ENCODE measurements at places on chromosomes 7 and 10. TPM values are rescaled to one million over a fixed set of nuclear protein-coding genes. Genes with fewer than 3 reads are reported as not detected.

DNA sequence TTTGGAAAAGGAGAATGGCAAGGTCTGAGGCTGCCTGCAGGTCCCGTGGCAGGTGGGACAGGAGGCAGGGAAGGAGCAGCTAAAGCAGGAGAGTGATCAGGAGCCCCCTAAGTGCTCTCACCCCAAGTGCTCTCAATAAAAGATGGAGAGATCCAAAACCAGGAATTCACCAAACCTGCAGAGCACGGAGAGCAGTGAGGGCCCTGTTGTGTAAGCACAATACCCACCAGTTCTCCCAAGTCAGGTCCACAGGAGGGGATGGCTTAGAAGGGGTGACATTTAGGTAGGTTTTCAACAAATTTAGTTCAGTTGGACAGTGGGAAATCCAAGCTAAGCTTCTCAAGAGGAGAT lies 40.8 kb downstream of the GNA12 start:
- no peak overlapping the region for H3K27ac ChIP-seq
- no peaks in the 10 kb centered on the region for H3K36me3 ChIP-seq
- DNase-seq = no peak
- H3K27me3 ChIP-seq = peaks cover 7% of the 10 kb centered on the region

- H3K4me1 ChIP-seq = peaks cover 32% of the 10 kb centered on the region
- no peak for DNase-seq
- H3K36me3 ChIP-seq = no peaks in the 10 kb centered on the region
- no peak overlapping the region for H3K27ac ChIP-seq
Observed at GRCh38 chr7:101171442-101171837, 6.1 kb upstream of the VGF start.

The MYOZ1 gene
- not detected for polyA plus RNA-seq

DNA sequence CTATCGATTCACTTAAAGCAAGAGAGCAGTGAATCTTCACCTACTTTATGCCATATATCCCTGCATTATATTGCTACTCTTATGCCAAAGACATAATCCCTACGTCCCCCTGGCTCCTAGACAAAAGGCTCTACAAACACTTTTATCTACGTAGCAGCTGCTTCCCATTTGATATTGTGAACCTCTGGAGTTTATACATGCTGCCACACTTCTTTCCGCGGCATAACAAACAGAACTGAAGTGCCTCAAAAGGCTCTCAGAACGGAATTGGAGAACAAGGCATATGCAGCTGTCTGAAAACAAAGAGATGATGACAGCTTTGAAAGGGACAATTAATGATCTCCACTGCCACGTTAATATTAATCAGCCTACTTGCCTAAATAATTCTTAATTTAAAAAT lies 985.6 kb upstream of the LRRN3 start:
- H3K4me1 ChIP-seq = no peaks in the 10 kb centered on the region
- H3K27ac ChIP-seq = no peak overlapping the region

GRCh38 chr7:106045139-106045538 lies 67.0 kb downstream of the SYPL1 start:
- no peaks in the 10 kb centered on the region for H3K36me3 ChIP-seq
- peaks cover 14% of the 10 kb centered on the region for H3K27me3 ChIP-seq
- no peak for DNase-seq
- H3K4me3 ChIP-seq = no peak overlapping the region

The C7orf25 gene
- polyA plus RNA-seq = 17.7 TPM

The CLDN4 gene
- polyA plus RNA-seq = not detected

The MAD1L1 gene
- polyA plus RNA-seq = 166 TPM

DNA sequence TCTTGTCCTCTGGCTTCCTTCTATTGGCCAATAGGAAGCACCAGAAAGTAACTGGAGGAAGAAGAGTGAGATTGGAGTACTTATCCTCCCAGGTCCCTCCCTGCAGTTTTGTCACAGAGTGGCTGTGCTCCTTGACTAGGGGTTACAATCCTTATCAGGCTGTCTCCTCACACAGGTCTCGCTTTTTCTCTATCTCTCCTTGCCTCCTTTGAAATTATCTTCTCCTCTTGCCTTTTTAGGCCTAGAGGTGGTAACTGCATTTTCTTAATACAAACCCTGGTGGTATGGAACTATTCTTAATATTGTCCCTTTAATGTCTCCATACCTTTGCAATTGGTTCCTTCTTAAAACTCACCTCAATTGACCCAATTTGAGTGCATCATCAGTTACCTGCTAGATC lies 2.7 kb downstream of the PRSS37 start:
- no peak for DNase-seq
- no peak overlapping the region for H3K4me3 ChIP-seq
- no peaks in the 10 kb centered on the region for H3K4me1 ChIP-seq
- no peaks in the 10 kb centered on the region for H3K36me3 ChIP-seq
- H3K27ac ChIP-seq = no peak overlapping the region

GRCh38 chr7:95246831-95247370 lies 77.4 kb downstream of the PON1 start:
- peak; percentile 14 for DNase-seq
- no peak overlapping the region for H3K4me3 ChIP-seq
- no peaks in the 10 kb centered on the region for H3K36me3 ChIP-seq
- H3K4me1 ChIP-seq = peaks cover 8% of the 10 kb centered on the region
- H3K27ac ChIP-seq = no peak overlapping the region

The C7orf33 gene
- polyA plus RNA-seq = not detected

The CREB5 gene
- not detected for polyA plus RNA-seq

The GJD4 gene
- polyA plus RNA-seq = not detected

- no peaks in the 10 kb centered on the region for H3K36me3 ChIP-seq
- H3K27me3 ChIP-seq = peaks cover 2% of the 10 kb centered on the region
- H3K4me3 ChIP-seq = no peak overlapping the region
- H3K27ac ChIP-seq = no peak overlapping the region
- DNase-seq = no peak
- no peaks in the 10 kb centered on the region for H3K4me1 ChIP-seq
Observed at GRCh38 chr10:64576497-64576896, 1055.3 kb downstream of the REEP3 start.

GRCh38 chr10:113021268-113022040 lies 71.4 kb downstream of the TCF7L2 start:
- H3K4me3 ChIP-seq = no peak overlapping the region
- H3K27ac ChIP-seq = no peak overlapping the region
- DNase-seq = no peak
- no peaks in the 10 kb centered on the region for H3K36me3 ChIP-seq
- no peaks in the 10 kb centered on the region for H3K4me1 ChIP-seq

DNA sequence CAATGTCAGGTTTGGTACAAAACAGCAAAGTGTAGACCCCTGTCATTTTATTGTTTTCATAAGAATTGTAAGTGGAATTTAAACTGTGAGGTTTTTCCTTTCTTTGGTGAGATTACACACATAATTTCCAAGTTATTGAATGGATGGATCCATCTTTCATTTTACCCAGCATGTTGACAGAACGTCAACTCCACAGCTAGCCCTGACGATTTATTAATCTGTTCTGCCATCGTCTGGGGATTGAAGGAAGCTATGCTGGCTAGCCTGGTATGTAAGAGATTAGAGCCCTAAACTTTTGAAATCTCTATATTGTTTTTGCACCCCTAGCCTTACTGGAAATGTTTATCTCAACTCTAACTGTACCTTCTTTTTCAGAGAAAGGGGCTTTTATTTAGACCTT lies 8.6 kb downstream of the WNT16 start:
- no peak overlapping the region for H3K4me3 ChIP-seq
- H3K4me1 ChIP-seq = peaks cover 10% of the 10 kb centered on the region
- no peak for DNase-seq

- no peak for DNase-seq
- H3K4me1 ChIP-seq = no peaks in the 10 kb centered on the region
- H3K36me3 ChIP-seq = peaks cover 14% of the 10 kb centered on the region
- H3K27ac ChIP-seq = no peak overlapping the region
- H3K27me3 ChIP-seq = no peaks in the 10 kb centered on the region
Observed at GRCh38 chr7:21912305-21912704, 33.4 kb downstream of the CDCA7L start.

DNA sequence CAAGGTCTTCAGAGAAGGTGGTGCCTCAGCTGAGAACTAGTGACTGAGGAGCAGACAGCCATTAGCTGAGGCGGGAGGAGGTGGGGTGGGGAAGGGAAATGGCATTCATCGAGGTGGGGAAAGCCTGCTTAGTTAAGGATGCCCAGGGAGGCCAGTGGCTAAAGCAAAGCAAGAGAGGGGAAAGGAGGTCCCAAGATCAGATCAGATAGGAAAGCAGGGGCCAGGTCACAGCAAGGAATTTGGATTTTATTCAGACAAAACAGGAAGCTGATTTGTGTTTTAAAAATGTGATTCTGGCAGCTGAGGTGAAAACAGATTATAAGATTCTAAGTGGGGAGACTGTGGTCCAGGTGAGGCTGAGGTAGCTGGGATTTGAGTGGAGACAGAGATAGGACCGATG lies 45.8 kb downstream of the CNNM1 start:
- H3K27ac ChIP-seq = no peak overlapping the region
- H3K4me3 ChIP-seq = no peak overlapping the region
- H3K4me1 ChIP-seq = no peaks in the 10 kb centered on the region
- H3K27me3 ChIP-seq = peaks cover 10% of the 10 kb centered on the region
- no peaks in the 10 kb centered on the region for H3K36me3 ChIP-seq
- no peak for DNase-seq

The PNLIPRP2 gene
- polyA plus RNA-seq = not detected

DNA sequence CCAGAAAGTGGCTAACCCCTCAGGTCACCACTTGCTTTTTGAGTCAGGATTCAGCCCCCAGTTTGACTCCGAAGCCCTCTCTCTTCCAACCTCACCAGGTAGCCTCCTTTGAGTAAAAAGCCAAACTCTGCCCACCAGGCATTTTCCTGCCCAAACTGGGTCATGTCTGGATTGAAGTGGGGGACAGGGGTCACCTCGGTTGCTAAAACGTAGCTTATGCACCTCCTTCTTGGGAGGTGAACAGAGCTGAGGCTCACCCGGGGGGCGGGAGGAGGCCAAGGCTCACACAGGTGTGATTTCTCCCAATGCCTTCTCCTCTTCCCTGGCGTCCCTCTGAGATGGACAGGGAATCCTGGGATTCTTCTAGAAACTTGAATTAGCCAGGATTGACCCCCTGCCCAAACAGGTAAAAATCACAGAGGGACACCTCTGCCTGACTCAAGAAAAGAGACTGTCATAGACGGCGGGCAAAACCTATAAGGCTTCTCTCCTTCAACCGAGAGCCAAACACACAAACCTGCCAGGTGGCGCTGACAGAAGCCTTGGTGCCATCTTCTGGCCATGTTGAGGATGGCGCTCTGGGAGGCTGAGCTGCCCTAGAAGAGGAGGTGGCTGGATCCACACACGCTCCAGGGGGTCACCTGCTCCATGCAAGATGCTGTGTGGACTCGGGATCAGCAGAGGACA lies 51.6 kb downstream of the PRLHR start:
- no peak overlapping the region for H3K27ac ChIP-seq
- DNase-seq = no peak
- H3K4me1 ChIP-seq = no peaks in the 10 kb centered on the region

The BRI3 gene
- polyA plus RNA-seq = 17.2 TPM

DNA sequence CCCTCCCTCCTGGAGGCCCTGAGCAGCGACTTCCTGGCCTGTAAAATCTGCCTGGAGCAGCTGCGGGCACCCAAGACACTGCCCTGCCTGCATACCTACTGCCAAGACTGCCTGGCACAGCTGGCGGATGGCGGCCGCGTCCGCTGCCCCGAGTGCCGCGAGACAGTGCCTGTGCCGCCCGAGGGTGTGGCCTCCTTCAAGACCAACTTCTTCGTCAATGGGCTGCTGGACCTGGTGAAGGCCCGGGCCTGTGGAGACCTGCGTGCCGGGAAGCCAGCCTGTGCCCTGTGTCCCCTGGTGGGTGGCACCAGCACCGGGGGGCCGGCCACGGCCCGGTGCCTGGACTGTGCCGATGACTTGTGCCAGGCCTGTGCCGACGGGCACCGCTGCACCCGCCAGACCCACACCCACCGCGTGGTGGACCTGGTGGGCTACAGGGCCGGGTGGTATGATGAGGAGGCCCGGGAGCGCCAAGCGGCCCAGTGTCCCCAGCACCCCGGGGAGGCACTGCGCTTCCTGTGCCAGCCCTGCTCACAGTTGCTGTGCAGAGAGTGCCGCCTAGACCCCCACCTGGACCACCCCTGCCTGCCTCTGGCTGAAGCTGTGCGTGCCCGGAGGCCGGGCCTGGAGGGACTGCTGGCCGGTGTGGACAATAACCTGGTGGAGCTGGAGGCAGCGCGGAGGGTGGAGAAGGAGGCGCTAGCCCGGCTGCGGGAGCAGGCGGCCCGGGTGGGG lies 2.2 kb downstream of the TRIM56 start:
- H3K4me3 ChIP-seq = peak overlapping the region; percentile 100
- H3K36me3 ChIP-seq = peaks cover 10% of the 10 kb centered on the region
- H3K4me1 ChIP-seq = peaks cover 58% of the 10 kb centered on the region
- peaks cover 2% of the 10 kb centered on the region for H3K27me3 ChIP-seq
- H3K27ac ChIP-seq = no peak overlapping the region

The HMX2 gene
- not detected for polyA plus RNA-seq

The BICC1 gene
- not detected for polyA plus RNA-seq

DNA sequence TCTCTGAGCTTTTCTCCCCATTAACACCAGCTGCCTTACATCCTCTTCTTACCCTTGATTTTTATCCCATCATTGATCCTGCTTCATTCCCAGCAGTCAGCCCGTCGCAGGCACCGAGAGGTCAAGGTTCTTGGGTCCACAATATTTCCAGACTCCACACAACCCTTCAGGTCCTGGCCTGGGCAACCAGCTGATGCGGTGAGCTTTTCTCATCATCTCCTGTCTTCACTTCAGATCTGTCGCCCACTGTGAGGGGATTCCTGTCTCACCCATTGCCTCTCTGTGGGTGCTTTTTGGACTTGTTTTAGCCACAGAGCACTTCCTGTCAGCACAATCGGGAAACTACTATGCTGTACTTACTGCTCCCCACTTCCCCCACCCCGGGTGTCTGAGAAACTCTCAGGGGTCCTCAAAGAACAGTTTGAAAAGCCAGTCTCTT lies 8.4 kb upstream of the PVRIG start:
- H3K36me3 ChIP-seq = no peaks in the 10 kb centered on the region
- peak overlapping the region; percentile 87 for H3K27ac ChIP-seq
- peak overlapping the region; percentile 76 for H3K4me3 ChIP-seq
- H3K4me1 ChIP-seq = peaks cover 50% of the 10 kb centered on the region

DNA sequence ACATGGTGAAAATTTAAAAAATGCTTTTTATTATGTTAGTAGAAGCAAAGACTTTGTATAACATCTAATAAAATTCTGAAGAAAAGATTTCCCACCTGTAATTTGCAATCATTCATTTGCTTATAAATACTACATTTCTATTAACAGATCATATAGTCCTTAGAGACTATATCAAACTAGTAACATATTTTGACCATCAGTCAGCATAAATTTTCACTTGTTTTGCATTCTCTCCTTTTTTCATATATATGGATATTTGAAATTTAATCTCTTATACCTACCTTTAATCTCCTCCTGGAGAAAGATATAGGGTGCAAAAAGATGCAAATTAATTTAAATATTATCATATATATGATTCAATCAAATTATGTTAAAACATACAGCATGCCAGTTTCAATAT lies 16.9 kb upstream of the TAS2R16 start:
- no peaks in the 10 kb centered on the region for H3K4me1 ChIP-seq
- no peaks in the 10 kb centered on the region for H3K27me3 ChIP-seq
- no peak overlapping the region for H3K27ac ChIP-seq

The HYAL4 gene
- not detected for polyA plus RNA-seq

- no peaks in the 10 kb centered on the region for H3K36me3 ChIP-seq
- no peak overlapping the region for H3K27ac ChIP-seq
- H3K27me3 ChIP-seq = peaks cover 18% of the 10 kb centered on the region
- no peaks in the 10 kb centered on the region for H3K4me1 ChIP-seq
- no peak overlapping the region for H3K4me3 ChIP-seq
Observed at GRCh38 chr10:100890673-100891317, 22.0 kb upstream of the SLF2 start.
